HuH-7.5 (cell line): ENCODE measurements at places on chromosomes 16 and 17.

DNA sequence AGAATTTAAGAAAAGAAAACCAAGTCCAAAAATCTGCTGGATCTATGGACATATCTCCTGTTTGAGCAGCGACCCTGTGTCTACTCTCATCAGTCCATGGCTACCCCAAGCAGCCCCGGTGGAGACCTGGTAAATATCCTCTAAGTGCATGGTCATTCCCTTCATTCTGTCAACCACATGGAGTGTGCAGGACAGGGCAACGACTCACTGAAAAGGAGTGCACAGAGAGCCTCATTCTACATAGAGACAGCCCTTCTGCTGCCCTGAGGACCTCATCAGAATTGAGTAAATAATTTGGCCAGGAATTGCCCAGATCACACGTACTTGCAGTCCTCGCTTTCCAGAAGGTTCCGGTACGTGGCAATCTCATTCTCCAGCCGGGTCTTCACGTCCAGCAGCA is 3.0 kb downstream of the KRT38 start:
- no peak for DNase-seq

GRCh38 chr17:65039336-65039988 is 17.1 kb downstream of the GNA13 start:
- no peak for DNase-seq

DNA sequence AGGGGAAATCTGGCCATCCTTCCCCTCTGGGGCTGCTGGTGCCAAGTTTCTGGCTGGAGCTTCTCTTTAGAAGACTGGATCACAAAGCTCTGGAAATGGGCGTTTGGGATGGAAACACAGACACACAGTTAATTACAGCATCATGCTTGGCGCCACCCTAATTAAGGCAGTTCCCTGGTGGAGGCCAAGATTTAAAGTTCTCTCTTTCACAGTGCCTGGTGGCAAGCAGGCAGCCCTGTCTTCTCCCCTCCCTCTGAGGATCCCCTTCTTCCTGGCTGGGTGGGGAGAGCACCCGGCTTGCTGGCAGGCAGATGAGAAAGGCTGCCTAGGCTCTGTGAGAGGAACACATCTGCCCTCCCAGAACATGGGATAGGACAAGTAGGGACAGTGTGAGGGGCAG is 59.0 kb upstream of the NKD1 start:
- no peak for DNase-seq

GRCh38 chr17:67068999-67069398 is 24.6 kb downstream of the CACNG1 start:
- no peak for DNase-seq

- no peak for DNase-seq
Measured at GRCh38 chr16:85257483-85257882, 145.2 kb upstream of the CIBAR2 start.

DNA sequence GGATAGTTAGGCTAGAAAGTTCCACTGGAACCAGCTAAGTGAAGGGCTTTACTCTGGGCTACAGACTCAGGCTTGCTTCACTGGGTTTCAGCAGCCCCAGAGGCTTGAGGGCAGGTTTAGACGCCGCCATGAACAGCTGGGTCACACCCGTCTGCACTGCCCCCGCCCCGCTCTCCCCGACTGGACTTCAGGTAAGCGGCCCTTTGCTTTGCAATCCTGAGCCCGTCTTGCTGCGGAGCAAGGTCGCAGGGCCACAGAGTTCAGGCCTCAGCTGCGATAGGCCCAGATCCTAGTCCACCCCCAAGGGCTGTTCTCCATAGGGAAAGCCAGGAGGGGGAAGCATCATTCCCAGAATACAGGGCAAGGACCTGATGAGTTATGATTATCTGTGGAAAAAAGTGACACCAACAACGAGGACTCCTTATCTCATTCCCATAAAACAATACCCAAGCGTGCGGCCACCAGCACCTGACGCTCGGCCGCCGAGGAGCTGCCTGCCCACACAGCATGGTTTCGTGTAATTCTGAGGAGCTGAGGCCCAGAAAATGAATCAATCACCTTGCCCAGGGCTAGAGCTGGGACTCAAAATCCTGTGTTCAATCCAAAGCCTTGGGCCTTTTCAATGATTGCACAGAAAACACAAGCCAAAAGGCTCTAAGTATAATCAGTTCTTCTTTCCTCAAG is 20.4 kb downstream of the MEAK7 start:
- DNase-seq: no peak
